HFFc6 (cell line): ENCODE measurements at places on chromosomes 5 and 9.

DNA sequence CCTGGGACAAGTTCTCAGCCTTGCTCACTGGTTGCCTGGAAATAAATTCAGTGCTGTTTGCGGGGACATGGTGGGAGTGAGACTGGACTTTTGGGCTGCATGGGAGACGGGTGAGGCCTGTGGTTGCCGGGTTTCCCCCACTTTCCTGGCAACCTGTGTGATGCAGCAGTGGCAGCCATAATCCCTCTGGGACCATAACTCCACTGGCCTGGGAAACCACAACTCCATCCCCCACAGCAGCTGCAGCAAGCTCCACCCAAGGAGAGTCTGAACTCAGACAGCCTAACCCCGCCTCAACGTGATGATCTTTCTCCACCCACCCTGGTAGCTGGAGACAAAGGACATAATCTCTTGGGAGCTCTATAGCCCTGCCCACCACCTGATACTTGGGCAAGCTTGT, 349.9 kb downstream of the PIK3R1 start:
- no peak for DNase-seq

GRCh38 chr9:114378883-114379282, 8.9 kb downstream of the AKNA start:
- DNase-seq, result no peak

DNA sequence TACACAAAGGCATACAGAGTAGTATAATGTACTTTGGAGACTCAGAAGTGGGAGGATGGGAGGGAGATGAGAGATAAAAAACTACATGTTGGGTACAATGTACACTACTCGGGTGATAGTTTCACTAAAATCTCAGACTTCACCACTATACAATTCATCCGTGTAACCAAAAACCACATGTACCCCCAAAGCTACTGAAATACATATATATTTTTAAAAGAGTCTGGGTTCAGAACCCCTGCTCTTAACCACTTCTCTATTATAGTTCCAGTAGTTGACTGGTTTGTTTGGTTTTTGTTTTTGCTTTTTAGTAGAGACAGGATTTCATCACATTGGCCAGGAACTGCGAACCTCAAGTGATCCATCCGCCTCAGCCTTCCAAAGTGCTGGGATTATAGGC, 22.6 kb downstream of the SGTB start:
- no peak for DNase-seq

- no peak for DNase-seq
These were observed 99.1 kb downstream of the PLK2 start for GRCh38 chr5:58360794-58361193.

DNA sequence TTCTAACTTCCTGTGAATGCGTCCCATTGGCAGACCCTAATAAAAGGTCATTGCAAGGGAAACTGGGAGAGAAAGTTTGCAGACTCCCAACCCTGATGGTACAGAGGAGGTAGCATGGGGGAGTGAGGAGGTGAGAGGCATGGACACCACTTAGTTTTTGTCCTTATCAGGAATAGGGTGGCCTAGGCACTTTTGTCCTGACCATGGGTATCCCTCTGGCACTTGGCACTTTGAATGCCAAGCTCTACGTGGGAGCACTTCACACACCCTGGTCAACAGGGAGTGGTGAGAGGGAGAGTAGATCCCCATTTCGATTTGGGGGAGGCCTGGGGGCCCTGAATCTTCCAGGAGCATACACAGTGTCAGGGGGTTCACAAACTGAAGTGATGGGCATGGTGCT, 75.6 kb upstream of the SH3PXD2B start:
- DNase-seq, result no peak

- DNase-seq, result no peak
These were observed 251.7 kb downstream of the DENND1A start for GRCh38 chr9:123678038-123678877.
